ENCODE measurements at places on chromosomes 5 and 9.

- DNase-seq: no peak
Observed at GRCh38 chr5:73759771-73760170, 133.8 kb downstream of the ARHGEF28 start.

DNA sequence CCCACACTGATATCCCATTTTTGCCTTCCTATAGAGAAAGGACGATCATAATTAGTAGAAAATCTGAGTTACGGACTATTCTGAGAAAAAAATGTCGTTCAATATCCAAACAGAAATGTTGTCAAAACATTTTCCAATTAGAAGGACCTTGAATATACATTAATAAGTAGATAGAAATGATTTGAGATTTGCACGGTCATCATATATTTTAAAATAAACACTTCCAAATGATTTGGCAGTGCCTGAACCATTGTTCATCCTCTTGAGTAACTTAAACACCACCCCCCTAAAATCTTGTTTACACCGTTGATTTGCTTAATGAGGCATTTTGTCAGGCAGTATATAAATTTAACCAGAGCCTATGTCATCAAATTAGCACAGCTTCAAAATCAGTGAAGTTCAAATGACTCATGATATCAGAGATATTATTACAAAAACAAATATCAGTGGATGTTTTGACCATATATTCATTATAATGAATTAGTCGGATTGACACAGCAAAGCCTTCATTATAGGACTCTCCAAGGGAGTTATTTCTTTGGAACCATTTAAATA, 105.0 kb downstream of the ACTL7B start:
- DNase-seq: no peak

DNA sequence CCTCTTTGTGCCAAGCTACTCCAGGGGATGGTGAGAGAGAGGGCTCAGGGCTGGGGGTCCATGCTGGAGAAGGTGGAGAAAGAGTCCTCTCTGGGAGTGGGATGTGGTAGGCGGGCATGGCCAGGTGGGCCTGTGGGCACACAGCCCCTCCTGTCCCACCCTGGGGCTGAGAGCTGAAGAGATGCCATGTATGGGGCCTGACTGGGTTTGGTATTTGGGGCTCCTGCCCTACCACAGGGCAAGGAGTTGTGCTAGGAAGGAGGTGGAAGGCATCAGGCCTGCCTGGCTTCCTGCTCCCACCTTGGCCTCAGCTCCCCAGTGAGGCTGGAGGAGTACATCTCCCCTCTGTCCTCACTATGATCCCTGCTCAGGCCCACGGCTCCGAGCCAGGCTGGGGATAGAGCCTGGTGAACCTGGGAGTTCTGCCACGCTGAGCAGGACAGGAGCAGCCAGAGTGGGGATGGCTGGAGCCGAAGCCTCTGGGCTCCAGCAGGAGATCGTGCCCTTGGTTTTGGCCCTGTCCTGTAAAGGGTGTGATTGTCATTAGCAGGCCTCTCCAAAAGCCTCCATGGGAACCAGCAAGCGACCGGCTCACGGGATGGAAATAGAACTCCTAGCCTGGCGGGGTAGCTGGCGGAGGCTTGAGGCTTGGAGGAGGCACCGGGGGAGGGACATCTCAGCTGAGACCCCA, 75.5 kb downstream of the CACNA1B start:
- DNase-seq: no peak

GRCh38 chr5:125138266-125138665, 391.8 kb upstream of the ZNF608 start:
- no peak for DNase-seq

GRCh38 chr9:94867842-94868312, 141.4 kb downstream of the AOPEP start:
- peak; percentile 58 for DNase-seq

- DNase-seq: no peak
Observed at GRCh38 chr9:106964329-106964728, 101.4 kb downstream of the ZNF462 start.

- DNase-seq: no peak
Observed at GRCh38 chr9:130659699-130660248, 4.6 kb upstream of the PRDM12 start.

- DNase-seq: no peak
Observed at GRCh38 chr5:154273028-154273617, 82.6 kb downstream of the GALNT10 start.

All from SW 1271 (cell line).